Endothelial cell of coronary artery (primary cell): ENCODE measurements at places on chromosomes 11 and 22. TPM values are rescaled to one million over a fixed set of nuclear protein-coding genes. Genes with fewer than 3 reads are reported as not detected.

LMO2 gene
- total RNA-seq: 22.5 and 36.0 TPM in 2 replicates

CCDC188 gene
- 6.4 and 6.7 TPM in 2 replicates for total RNA-seq

WBP2NL gene
- total RNA-seq: under 0.01 and 0.28 TPM in 2 replicates

NXPE2 gene
- 0.09 TPM in 1 of 2 replicates, not detected in the other for total RNA-seq

OVCH2 gene
- total RNA-seq: not detected in 2 replicates

OR8G1 gene
- total RNA-seq: not detected in 2 replicates

CWF19L2 gene
- total RNA-seq: 12.2 and 12.7 TPM in 2 replicates

CRYBA4 gene
- not detected in 2 replicates for total RNA-seq

C1QTNF5 gene
- total RNA-seq: 58.2 and 65.6 TPM in 2 replicates

USP2 gene
- total RNA-seq: 0.18 TPM in 1 of 2 replicates, not detected in the other

DDTL gene
- 2.4 and 2.5 TPM in 2 replicates for total RNA-seq

KRTAP5-7 gene
- total RNA-seq: not detected in 2 replicates

CLCF1 gene
- 2.7 and 3.3 TPM in 2 replicates for total RNA-seq
